Lower leg skin (tissue), 4 donors: ENCODE measurements at places on chromosomes 4 and X. TPM values are rescaled to one million over a fixed set of nuclear protein-coding genes. Genes with fewer than 3 reads are reported as not detected.

CD99 gene
- 206 TPM for total RNA-seq

SMARCAD1 gene
- 22.0 TPM for total RNA-seq

PRICKLE3 gene
- 28.9 TPM for total RNA-seq

IL9R gene
- total RNA-seq: not detected

ENAM gene
- 0.06 TPM for total RNA-seq

ADGRG4 gene
- total RNA-seq: not detected

XIAP gene
- 39.4 TPM for total RNA-seq
